ENCODE measurements at places on chromosomes 4 and X. TPM values are rescaled to one million over a fixed set of nuclear protein-coding genes. Genes with fewer than 3 reads are reported as not detected.

The NR3C2 gene
- 13.8 TPM for total RNA-seq

The FGFR3 gene
- total RNA-seq = 0.80 TPM

GRCh38 chr4:176769514-176769913, 23.2 kb downstream of the VEGFC start:
- no peak for DNase-seq

GRCh38 chr4:180962268-180962667, 1280.9 kb upstream of the TENM3 start:
- no peak for DNase-seq

- DNase-seq = no peak
Measured at GRCh38 chr4:7964890-7965662, 25.4 kb upstream of the AFAP1 start.

All from breast epithelium (tissue), 4 donors.